Activated CD4-positive, alpha-beta T cell treated with anti-CD3 and anti-CD28 coated beads, Interleukin-2, amount 50 U/mL, for 48 hours (primary cell): ENCODE measurements at places on chromosomes 1 and 21.

GRCh38 chr1:226671277-226671676 is 67.8 kb downstream of the ITPKB start:
- DNase-seq, result no peak

DNA sequence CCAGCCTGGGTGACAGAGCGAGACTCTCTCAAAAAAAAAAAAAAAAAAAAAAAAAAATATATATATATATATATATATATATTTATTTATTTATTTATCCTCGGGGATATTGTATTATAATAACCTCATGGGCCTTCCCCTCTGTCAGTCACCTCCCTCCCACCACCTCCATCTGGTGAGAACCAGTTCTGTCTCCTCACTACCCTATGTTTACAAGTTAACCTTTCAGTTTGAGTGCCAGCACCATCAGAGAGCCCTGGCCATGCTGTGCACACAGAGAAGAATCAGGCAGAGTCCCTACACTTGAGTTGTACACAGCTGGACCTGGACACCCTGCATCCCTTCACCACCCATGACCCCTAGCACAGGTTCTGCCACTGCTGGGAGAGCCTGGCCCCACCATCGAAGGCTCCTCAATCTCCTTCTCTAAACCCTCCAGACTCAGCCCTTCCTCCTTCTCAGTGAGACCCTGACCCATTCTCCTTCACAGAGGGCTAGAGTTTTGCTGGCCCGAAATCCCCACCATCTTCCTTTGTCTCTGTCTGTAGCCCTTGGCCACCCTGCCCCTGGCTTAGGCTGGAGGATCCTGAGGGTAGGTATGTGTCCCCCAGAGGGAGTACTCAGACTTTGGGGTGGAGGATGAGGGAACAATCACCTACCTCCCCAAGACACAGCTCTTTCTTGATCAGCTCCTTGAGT is 1.2 kb downstream of the S100A5 start:
- DNase-seq, result no peak

DNA sequence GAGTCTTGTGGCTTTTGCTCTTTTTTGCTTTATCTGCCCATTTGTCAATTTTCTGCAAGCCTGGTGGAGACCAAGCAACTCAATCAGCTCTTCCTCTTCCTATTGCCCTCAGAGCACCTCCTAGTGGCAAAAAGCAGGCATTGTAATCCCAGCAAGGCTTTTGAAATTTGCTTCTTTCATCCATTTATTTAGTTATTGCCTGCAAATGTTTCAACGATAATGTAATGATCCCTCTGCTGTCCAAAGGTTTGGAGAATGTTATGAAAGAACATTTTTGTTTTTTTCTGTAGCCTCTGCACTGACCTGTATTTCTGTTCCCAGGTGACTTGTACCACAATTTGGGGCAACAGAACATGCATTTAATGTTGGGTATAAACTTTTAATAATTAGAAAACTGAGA is 127.8 kb downstream of the GABPA start:
- DNase-seq, result peak; percentile 17

DNA sequence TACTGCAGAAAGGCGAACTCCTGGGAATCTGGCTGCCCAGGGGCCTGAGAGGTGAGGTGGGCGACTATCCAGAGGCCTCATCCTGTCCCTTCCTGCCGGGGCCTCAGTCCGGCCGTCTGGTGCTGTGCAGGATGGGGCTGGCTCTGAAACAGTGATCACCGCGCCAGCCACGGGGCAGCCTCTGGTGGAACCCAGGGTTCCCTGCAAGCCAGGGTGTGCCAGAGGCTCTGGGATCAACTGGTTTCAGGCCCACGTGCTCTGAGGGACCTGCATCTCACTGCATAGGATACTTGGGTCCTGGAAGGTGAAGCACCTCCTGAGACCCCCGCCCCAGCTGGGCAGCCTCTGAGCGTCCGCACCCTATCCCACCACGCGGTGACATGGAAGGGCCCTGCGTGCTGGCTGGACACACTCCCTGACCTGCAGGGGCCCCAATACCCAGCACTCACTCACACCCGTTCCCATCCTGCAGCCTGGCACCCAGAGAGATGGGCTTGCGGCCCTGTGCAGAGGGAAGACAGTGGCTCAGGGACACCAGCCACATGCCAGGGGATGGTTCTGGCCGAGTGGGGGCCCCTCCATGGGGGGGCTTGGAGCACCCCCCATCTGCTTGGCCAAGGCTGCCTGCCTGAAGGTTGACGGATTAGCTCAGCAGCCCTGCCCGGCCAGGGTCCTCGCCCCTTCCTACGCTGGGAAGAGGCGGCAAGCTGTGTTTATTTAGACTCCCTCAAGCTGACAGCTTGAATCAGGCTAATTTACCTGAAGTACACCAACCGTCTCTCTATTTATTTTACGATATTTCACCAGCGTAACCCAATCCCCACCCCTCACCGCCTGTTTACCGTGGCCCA is 64.3 kb upstream of the TTC34 start:
- no peak for DNase-seq

DNA sequence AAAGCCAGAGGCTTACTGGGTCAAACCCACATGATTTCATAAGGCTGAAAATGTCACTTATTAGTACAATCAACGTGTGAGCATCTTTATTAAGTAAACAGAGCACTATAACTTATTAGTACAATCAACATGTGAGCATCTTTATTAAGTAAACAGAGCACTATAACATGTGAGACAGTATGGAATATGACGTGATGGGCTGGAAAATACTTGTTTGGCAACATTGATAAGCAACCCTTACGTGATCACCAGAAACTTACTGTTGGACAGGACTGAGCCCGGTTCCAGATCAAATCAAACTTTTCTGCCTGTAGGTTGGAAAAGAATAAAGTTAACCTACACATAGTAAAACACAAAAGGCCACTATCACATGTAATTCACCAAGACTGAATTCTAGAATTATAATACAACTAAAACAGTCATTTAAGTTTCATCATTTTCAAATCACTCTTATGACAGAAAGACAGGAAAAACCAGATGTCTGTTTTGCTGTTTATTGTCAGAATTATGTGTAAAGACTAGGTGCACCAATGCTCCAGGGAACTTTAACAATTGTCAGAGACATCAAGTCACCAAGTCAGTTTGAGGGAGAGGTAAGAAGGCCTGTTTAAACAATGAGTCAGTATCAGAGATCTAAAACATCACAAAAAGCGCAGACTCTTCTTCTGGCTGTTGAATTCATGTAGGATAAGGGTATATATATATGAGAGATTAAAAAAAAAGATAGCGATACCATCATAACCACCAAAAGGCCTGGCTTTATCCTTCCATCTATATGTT is 15.7 kb downstream of the ATPAF1 start:
- no peak for DNase-seq

DNA sequence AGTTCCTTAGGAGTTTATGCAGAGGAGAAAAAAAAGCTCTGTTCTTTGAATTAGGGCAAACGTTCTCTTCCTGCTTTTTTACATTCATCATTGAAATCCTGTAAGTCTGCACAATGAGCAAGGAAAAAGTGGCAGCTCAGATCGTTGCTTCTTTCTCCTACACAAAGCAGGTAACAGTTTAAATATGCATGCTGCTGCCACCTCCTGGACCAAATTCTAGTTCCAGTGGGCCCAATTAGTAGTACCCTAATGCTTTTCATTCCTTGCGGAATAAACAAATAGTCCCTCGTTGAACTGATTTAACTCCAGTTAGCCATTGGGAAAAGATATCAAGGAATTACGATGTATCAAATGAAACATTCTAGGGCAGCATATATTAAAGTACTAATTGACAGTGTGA is 20.1 kb downstream of the YTHDF2 start:
- DNase-seq, result no peak
